ENCODE measurements at places on chromosomes 11 and 22.
A peak's percentile ranks its signal among the peaks of the same experiment; 100 is the strongest.

GRCh38 chr11:102438311-102439062, 14.1 kb downstream of the TMEM123 start:
- DNase-seq: no peak

GRCh38 chr11:122664188-122664587, 8.7 kb downstream of the UBASH3B start:
- no peak for DNase-seq

DNA sequence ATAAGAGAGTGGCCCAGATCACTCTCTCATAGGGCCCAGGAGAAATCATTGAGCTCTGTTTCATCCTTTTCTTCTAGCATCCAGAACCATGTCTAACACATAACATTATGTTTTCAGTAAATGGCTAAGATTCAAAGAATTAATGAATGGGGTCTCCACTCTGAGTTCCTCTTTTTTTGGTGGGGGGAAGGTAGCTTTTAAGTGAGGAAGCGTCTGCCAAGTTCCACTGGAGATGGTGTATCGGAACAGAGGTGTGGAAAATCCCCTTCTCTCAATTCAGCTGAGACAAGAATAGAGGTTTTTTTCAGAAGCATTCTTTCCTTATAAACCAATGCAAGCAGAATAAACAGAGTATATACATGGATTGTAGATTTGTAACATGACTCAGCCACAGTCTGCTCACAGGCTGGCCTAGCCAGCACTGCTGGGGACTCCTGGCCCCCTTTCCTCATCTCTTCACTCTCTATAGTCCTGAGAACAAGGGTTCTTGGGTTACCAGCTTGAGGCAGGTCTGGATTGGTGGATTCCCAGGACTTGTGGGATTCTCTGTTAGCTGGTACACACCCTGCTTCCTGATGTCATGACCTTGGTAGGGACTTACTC, 97.2 kb downstream of the TRAF6 start:
- no peak for DNase-seq

DNA sequence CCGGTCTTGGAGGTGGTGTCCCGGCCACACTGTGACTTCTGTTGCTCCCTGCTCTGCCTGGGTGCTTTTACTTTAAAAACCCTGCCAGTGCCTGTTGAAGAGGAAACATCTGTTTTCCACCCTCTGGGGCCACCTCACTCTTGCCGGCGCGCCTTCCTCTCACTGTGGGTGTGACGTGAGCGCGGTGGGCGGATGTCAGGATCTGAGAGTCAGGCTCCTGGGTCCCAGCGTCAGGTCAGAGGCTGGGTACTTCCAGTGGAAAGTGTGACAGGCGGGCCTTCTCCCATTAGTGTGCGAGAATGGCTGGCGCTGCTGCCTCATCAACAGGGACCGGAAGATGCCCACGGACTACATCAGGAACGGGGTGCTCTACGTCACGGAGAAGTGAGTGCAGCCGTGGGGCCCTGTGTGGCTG, 54.2 kb downstream of the GRAMD4 start:
- DNase-seq: no peak

GRCh38 chr11:66843776-66844495, 695 bp downstream of the RCE1 start:
- no peak for DNase-seq

GRCh38 chr11:78497293-78497692, 77.4 kb downstream of the NARS2 start:
- DNase-seq: no peak

GRCh38 chr11:131121426-131122333, 205.4 kb upstream of the SNX19 start:
- no peak for DNase-seq

DNA sequence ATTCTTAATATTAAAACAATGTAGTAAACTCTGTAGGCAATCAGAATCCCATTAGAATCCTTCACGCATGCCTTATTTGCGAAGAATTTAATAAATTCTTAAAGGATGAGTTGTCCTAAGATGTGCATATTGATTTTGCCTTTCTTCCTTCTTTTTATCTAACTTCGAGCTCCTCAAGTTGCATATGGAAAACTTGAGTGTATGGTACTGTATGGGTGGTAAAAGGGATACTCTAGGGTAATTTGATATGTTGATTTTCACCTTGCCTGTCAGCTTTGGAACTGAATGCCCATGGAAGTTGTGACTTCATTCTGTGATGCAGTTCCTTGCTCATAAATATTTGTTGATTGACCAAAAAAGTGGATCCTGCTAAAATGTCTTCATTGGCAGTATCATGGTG, 193.8 kb downstream of the DDX10 start:
- DNase-seq: no peak

GRCh38 chr11:12205330-12205729, 94.9 kb downstream of the MICAL2 start:
- peak; percentile 49 for DNase-seq

- no peak for DNase-seq
Measured at GRCh38 chr22:47007496-47007895, 245.0 kb downstream of the TBC1D22A start.

GRCh38 chr11:123143476-123143875, 51.6 kb downstream of the CLMP start:
- no peak for DNase-seq

- DNase-seq: no peak
Measured at GRCh38 chr22:42132457-42132856, 1.8 kb upstream of the CYP2D6 start.

- DNase-seq: no peak
Measured at GRCh38 chr22:30220338-30221012, 26.1 kb downstream of the LIF start.

DNA sequence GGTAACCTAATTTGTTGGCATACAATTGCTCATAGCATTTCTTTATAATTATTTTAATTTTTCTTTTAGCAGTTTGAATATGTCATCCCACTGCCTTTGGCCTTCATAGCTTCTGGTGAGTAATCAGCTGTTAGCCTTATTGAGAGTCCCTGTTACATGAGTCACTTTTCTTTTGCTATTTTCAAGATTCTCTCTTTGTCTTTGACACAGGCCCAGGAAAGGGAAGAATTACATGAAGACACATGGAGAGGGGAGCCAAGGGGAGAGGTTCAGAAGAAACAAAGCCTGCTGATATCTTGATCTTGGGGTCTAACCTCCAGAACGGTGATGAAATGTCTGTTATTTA, 418.2 kb downstream of the METTL15 start:
- peak; percentile 37 for DNase-seq

DNA sequence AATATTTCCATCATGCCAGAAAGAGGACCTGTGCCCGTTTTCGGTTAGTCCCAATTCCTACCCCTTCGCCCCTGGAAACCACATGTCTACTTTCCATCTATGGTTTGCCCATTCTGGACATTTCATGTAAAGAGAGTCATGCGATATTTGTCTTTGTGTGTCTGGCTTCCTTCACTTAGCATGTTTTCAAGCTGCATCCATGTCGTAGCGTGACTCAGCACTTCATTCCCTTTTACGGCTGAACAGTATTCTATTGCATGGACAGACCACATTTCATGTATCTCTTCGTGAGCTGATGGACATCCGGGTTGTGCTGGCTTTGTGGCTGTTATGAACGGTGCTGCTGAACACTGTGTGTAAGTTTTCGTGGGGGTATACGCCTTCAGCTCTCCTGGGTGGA, 43.4 kb downstream of the SCUBE1 start:
- no peak for DNase-seq

- no peak for DNase-seq
Measured at GRCh38 chr11:60797846-60798630, 12.9 kb downstream of the MS4A10 start.

- DNase-seq: no peak
Measured at GRCh38 chr11:69974528-69974927, 103.6 kb upstream of the ANO1 start.

DNA sequence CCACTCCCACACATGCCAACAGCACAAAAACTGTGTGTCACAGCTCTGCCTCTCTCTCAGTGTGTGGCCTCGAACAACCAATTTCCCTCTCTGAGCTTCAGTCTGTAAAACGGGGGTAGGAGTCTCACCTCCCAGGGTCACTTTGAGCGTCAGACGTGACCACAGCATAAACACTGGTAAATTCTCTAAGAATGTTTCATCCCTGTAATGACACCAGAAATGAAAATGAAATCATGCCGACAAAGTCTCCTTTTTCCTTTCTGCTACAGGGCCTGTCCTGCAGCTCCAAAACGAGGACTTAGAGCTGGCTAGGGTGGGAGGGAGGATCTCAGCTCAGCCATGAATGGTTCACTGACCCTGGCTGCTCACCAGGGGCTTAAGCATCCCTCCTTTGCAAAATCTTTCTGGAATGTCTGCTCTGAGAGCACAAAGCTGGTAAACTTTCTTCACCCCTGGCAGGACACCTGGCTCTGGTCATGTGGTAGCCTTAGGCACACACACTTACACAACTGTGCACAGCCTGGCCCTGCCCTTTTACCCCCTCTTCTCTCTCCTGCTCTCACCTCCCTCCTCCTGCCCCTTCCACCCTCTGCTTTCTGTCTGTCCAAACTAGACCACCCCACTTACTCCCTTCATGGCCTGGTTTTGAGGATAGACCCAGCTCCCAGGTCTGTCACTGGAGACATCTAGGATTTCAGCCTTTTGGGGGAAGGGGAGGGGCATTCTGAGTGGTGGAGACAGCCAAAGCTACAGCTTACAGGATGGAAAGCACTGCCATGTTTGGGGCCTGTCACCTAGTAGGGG, 12.3 kb upstream of the TSKU start:
- DNase-seq: peak; percentile 94

- peak; percentile 25 for DNase-seq
Measured at GRCh38 chr11:120184946-120185705, 25.7 kb upstream of the OAF start.

DNA sequence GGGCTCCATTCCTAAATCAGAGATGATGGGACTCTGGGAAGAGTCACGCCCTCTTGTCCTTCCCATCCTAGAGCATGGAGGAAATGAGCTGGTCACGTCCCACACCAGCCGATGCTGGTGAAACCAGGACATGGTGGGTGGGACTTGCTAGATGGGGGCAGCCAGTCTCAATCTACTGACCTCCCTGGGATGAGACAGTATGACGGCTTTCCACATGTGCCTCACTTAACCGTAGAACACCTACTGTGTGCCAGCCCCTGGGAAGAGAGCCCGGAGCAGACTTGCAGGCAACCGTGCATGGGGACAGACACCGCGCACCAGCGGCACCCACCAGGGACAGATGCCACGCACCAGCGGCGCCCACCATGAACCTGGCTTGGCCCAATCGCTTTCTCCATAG, 3.8 kb downstream of the OSBPL5 start:
- DNase-seq: peak; percentile 28

- no peak for DNase-seq
Measured at GRCh38 chr11:69304686-69305085, 10.7 kb downstream of the MYEOV start.

DNA sequence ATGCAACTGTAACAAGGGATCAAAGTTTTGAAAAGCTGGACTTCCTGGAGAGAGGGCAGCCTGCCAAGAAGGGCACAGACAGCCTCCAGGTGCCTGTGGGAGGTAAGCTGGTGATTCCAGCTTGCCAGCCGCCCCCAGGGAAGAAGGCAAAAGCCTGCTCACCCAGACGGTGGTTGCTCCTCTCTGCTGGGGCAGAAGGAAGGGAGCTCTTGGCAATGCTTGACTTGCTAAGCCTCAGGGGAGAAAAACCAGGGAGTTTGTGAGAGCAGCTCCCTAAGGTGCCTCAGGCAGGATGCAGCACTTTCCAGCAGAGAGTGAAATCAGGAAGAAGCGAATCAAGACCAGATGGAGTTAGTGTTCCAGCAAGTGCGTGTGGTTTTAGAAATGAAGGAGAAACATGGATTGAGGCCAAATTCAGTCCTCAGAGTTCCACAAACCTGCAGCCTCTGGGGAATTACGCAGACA, 553.6 kb downstream of the BUD13 start:
- no peak for DNase-seq

- DNase-seq: no peak
Measured at GRCh38 chr11:87438416-87438815, 400.7 kb downstream of the TMEM135 start.

DNA sequence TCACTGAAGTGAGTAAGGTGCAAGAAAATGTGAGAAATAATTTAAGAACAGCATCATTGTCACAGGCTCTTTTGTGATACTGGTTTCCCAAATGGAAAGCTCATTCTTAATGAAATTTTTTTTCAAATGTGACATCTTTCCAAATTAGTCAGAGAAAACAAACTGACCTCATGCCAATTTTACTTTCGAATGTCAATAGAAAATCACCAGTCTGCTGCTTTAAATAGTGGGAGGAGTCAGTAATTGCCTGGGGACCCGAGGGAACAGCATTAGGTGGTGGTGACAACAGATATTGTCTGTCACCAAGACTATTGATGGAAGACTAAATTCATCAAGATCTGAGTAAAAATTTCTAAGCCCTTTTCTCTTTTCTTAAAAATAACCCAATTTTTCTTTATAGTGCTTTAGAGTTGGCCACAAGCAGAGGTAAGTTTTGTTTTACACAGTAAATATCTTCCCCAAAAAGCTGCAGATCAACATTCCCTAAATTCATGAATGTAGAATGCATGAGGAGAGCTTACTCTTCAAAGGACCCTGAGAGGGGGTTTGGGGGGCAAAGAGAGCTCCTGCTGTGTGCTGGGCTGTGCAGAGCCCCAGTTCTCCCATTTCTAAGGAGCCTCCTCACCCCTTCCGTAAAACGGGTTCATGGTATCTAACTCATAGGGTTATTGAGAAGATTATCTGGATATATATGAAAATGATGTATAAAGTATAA, 95.1 kb downstream of the PIWIL4 start:
- DNase-seq: no peak

DNA sequence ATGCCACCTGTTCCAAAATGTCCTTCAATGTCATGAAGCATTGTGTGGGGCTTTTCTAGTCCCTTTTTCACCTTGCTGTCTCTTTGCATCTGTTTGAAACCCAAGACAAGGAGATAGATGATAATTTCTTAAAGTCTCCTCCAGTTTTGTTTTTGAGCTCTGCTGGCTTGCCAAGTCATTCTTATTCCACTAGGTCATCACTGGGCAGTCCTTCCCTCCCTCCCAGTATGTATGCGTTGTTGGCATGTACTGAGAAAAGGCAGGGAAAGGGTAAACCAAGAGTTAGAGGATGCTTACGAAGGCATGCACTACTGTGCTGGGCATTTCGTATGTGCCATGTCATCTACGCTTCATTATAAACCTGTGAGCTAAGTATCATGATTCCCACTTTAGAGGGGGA, 78.6 kb downstream of the PARVA start:
- DNase-seq: peak; percentile 60

- DNase-seq: no peak
Measured at GRCh38 chr11:67286621-67287333, 2.3 kb upstream of the ANKRD13D start.

GRCh38 chr22:22838148-22838786, 49.3 kb upstream of the IGLL5 start:
- DNase-seq: no peak

- no peak for DNase-seq
Measured at GRCh38 chr22:33402325-33402724, 344.1 kb upstream of the SYN3 start.

GRCh38 chr11:44693654-44694119, 33.1 kb upstream of the TSPAN18 start:
- no peak for DNase-seq

Measured in fibroblast of gingiva (primary cell).